ENCODE measurements at places on chromosomes 13 and 19.

GRCh38 chr13:34356686-34357434 is 538.9 kb downstream of the RFC3 start:
- no peak for DNase-seq

GRCh38 chr13:71659404-71659803 is 207.6 kb downstream of the DACH1 start:
- DNase-seq, result no peak

DNA sequence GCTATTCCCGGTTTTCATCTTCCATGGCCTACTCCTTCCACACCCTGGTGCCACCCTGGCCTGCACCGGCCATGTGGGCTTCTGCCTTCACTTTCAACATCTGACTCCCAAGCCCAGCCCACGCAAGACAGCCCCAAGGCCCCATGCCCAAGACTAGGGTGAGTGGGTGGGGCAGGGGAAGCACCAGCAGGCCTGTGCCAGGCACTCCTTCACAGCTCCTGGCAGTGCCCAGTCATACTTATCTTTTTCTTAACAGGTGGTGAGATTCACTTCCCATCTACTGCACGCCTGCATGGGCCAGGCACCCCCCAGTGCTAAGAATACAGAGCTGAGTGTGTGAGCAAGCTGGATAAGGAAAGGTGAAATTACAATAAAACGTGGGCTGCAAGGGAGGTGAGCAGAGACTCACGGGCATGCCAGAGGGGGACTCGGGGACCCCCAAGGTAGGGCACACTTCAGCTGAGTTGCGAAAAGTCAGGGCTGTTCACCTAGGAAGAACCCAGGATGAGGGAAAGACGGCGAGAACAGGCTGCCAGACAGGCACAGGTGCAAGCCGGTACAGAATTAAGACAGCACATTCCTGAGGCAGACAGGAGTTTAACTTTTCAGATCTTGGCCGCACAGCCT is 55.7 kb downstream of the COL4A1 start:
- DNase-seq, result no peak

- DNase-seq, result no peak
Measured at GRCh38 chr13:49933511-49933910, 2.6 kb downstream of the SPRYD7 start.

DNA sequence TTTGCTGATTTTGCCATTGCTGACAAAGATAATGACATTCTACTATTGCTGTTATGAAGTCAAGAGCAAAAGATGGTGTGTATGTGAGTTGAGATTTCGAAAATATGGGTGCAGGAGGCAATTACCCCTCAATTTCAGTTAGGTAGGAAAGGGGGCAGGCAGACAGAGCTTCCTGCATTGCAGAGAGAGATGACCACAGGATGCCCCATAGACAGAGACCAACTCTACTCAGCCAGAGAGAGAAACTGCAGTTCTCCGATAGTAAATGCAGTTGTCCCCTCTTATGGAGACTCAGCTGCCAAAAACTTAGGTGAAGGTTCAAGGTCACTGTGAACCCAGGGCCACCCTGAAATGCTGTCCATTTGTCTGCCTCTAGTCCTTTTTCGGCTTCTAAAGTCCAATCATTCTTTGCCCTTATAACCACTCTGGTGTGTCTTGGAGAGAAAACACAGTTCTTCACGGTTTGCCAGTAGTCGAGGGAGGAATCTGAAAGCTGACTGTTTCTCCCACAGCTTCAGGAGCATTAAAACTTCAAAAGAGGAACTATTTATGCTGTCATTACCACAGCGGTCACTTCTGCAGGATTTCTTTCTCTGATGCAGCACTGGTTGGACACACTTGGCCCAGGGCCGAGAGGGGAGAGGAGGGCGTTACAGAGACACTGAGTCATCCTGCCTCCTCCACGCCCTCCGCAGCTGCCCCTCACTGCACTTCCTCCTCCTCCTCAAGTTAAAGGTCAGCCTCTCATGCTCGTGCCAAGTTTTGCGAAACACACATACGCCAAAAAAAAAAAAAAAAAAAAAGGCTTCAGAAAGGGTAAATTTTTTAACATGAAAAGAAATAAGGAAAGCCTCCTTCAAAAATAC is 264.3 kb downstream of the FOXO1 start:
- DNase-seq, result no peak

- no peak for DNase-seq
Measured at GRCh38 chr13:27077451-27077850, 94.2 kb downstream of the USP12 start.

DNA sequence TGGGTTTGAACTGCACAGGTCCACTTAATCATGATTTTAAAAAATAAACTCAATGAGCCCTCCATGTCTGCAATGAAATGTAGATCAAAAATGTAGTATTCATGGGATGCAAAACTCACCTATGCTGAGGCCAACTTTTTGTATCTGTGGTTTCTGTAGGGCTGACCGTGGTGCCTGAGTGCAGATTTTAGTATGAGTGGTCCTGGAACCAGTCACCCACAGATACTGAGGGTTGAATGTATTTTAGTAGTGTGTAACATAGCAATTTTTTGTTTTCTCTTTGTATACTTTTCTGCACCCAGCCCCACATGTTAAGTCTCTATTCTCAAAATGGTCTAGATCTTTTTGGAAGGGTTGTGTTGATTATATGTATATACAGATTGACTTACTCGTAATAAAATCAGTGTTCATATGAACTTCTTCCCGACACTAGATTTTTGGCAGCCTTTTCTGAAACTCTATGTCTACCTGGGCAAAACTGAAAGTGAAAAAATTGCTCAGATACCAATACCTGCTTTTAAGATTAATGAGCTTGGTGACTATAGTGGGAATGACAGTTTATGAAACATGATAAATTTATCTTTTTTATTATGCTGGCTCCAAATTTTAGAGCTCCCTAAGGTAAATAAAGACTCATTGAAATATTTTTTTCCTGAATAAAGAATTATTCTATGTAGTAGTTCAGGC is 51.6 kb downstream of the DNAJC15 start:
- peak; percentile 52 for DNase-seq

DNA sequence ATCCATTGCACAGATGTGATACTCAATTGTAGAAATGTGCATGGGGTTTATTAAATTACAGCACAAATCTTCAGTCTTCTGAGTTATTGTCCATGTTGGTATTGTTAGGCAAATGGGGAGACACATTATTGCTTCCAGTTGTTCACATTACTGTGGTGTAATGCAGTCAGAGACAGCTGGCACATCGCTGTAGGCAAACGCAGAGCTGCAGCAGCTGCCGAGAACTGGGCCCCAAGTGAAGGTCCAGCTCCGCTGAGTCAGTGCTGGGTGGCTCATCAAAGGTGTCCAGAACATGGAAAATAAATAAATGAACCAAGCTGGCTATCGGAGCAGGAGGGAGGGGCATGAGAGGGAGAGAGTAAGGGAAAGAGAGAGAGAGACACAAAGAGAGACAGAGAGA is 299.1 kb upstream of the OBI1 start:
- DNase-seq, result no peak

GRCh38 chr13:79932556-79932955 is 408.4 kb downstream of the SPRY2 start:
- DNase-seq, result no peak

DNA sequence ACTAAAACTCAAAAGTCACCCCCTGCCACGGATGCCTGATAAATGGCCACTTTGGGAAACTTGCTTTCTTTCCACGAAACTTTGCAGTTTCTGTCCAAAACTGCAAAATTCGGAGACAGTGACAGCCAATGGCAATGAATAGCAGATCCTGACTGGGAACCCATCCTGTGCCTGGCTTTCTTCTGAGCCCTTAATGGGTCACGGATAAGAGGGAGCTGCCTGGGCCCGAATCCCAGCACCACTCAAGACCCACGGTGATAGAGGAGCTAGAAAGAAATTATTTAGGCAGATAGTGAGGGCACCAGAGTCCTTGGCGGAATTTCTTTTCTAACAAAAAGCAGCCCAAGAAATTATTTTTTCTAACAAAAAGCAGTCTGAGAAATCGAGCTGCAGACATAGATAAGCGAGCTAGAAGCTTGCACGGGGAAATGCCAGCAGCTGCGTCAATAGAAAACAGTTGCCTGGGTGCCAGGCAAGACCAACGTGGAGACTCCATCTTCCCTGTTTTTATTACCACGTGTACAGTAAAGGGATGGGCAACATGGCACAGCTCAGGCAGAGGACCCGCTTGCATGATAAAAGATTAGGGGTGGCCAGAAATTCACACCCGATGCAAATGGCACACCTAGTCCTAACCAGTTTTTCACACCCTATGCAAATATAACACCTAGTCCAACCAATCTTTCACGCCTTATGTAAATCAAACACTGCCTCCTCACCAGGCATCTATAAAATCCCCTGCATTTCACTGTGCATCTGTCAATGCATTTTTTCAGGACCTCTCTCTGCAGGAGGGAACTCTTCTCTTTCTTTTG is 7.1 kb upstream of the HSH2D start:
- no peak for DNase-seq

GRCh38 chr19:13033244-13033643 is 38.0 kb downstream of the NFIX start:
- DNase-seq, result no peak

DNA sequence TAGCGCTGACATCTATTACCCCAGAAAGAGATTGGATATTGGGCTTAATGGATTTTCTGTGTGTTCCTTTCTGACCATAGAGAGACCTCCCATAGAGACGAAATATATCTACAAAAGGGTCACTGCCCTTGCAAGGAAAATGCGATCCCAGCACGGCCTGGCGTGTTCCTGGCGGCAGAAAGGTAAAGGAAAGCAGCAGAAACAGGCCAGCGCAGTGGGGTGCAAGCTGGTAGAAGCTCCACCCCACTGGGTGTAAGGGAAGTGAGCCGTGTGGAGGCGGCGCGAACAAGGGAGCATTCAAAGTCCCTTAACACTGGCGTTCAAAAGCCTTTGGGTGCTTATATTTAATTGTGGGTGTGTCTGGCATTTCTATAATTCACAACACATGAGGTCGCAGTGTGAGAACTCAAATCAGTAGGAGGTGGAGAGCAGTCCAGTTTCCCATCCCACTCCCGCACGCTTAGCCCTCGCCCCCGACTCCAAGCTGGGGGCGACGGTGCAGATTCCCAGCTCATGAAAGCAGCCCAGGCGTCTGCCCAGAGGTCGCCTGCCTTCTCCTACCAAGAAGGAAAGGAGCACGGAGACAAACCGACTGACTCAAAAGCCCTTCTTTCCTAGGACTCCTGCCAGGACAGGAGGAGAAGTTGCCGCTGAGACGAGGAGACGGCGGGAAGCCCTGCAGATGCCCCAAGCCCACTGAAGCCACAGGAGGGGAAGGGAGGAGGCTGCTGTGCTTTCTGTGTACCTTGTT is 478.4 kb downstream of the FOXO1 start:
- DNase-seq, result no peak

DNA sequence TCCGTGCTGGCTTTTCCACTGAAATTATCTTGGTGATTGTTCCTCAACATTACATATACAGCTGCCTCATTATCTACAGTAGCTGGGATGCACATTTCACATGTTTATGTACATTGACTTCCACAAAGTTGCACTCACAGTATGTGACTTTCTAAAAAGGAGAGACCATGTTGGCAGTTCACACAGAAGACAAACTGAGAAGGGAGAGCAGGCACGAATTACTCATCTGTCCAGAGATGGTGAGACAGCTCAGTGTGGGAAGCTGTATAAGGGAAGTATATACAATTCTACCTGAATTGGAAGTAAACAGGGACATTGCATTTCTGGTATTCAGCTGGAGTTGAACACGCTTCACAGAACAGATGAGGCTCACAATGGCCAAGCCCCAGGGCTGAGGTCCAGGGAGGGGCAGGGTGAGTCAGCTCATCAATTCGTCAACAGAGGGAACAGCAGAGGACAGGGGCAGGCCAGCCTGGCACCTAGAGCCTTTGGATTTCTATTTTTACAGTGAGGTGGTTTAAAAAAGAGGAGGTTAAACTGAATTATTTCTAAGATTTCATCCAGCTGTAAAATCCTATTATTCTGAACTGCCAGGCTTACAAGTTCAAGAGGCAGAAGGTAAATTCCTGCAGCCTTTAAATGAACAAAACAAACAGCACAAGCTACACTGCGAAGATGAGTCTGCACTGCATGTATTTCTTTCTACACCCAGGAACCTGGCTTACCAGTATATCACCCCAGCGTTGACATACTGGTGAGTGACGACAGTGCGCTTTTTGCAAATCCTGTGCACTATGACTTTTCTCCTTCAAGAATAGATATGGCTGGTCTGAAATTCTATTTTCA is 9.8 kb downstream of the PARP4 start:
- DNase-seq, result no peak

DNA sequence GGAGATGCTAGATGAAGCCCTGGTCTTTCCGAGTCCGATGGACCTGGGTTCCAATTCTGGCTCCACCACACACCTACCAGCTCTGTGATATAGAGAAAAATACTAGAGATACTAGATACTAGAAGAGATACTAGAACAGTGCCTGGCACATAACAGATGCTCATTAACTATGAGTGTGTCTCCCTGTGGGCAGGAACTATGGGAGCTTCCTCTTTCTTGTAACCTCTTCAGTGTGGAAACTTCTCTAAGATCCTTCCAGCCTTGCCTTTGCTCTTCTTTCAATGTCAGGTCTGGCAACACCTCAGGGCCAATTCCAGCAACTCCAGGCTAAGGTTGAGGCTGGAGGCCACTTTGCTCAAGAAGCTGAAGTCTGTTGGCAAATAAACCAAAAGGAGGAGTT is 143.9 kb downstream of the KATNAL1 start:
- DNase-seq, result no peak
